ENCODE measurements at places on chromosomes 6 and 20.

GRCh38 chr6:84027340-84028181 lies 6.0 kb upstream of the MRAP2 start:
- DNase-seq: no peak

GRCh38 chr6:27053738-27054137 lies 193.8 kb upstream of the PRSS16 start:
- DNase-seq: no peak

- no peak for DNase-seq
These were observed 336.4 kb upstream of the OPRM1 start for GRCh38 chr6:153702671-153703070.

DNA sequence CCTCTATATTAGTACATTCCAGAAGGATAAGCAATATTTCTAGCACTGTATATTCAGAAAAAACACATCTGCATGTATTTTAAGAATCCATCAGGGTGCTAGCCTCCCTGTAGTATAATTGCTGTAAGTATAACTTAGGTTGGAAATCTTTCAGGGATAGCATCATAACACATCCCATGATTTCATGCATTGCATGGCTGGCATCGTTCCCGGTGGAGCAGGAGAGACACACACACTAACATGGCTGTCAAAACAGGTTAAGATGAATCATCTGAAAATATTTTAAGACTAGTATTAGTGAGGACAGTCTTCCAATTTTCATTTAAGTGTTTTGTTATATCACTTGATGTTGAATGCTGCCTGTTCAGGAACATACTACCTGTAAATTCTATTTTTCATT lies 32.1 kb upstream of the CENPW start:
- DNase-seq: no peak

DNA sequence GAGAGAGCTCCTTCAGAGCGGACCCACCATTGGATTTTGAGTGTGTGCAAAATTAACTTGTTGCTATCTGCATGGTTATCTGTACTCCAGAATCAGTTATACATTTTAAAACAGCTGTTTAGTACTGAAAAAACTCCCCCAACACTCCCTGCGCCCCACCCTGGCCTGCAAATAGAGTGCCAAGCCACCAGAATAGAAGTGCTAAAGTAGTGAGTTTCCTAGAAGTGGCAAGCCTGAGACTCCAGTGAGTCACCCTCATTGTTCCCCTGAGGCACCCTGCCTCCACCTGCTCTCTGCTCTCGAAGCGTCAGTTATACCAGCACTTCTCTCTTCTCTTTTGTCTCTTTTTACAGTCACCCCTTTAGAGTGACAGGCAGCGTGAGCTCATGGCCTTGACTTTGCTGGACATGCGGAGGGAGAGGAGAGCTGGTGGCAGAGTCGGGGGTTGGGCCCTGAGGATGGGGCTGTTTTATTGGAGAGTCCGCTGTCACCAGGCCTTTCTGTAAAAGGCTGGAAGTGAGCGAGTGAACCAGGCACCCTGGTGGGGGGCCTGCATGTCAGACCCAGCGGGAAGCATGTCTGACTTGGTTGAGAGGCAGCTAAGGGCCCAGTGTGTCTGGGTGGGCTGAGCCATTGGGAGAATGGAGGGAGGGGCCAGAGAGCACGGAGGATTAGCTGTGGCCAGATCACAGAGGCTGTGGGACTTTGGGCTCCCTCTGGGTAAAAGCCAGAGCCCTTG lies 10.4 kb downstream of the IGF2R start:
- DNase-seq: no peak

- DNase-seq: no peak
These were observed 160.0 kb downstream of the PDE7B start for GRCh38 chr6:136011475-136011874.

DNA sequence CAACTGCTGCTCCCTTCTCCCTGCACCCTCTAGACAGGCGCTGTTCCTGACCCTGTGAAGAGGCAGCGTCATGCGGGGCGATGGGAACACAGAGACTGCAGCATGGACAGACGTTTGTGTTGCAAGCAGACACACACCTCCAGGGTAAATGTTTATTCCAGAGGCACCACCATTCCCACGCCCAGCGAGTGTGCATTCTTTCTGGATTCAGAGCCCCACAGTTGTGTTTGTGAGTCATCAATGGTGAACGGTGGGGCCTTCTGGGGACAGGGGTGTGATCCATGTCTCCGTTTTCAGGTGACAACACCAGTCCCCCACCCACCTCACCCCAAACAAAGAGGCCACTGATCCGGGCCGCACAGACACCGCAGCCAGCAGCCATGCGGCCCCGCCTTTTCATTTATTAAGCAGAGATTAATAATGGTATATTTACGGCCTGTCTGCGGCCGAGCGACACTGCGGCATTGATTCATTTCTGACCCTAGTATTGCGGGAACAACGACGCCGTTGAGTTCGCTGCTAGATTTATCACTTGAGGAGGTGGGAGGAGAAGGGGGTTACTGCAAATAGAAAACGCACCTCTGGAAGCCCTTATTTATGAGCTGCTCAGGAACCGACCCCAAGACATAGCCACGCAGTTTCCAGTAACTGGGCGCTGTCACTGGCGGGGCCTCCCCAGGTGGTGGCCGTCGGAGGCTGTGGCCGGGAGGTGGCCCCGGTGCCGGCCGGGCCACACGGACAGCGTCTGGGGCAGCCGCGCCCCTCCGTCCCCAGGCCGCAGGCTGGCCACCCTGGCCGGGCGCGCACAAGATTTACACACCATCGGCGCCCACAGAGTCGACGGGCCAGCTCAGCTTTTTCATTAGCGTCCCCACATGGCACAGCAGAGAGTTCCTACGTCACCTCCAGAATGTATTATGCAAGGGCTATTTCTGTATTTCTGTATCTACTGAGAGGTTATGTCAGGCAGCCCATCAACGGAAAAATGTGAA lies 367.6 kb downstream of the THBS2 start:
- DNase-seq: no peak

GRCh38 chr6:136412410-136412809 lies 122.8 kb upstream of the BCLAF1 start:
- DNase-seq: no peak

GRCh38 chr6:76275746-76276145 lies 203.3 kb upstream of the IMPG1 start:
- no peak for DNase-seq

DNA sequence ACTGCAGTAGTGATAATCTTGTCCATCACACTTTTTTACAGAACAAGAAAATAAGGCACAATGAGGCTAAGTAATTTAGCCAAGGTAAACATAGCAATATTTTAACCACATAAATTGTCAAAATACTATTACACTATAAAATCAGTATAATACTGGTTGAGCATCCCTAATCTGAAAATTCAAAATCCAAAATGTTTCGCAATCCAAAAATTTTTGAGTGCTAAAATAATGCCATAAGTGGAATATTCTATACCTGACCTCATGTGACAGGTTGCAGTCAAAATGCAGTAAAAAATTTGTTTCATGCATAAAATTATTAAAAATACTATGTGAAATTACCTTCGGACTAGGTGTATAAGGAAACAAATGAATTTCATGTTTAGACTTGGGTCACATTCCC lies 101.5 kb downstream of the PDSS2 start:
- no peak for DNase-seq

DNA sequence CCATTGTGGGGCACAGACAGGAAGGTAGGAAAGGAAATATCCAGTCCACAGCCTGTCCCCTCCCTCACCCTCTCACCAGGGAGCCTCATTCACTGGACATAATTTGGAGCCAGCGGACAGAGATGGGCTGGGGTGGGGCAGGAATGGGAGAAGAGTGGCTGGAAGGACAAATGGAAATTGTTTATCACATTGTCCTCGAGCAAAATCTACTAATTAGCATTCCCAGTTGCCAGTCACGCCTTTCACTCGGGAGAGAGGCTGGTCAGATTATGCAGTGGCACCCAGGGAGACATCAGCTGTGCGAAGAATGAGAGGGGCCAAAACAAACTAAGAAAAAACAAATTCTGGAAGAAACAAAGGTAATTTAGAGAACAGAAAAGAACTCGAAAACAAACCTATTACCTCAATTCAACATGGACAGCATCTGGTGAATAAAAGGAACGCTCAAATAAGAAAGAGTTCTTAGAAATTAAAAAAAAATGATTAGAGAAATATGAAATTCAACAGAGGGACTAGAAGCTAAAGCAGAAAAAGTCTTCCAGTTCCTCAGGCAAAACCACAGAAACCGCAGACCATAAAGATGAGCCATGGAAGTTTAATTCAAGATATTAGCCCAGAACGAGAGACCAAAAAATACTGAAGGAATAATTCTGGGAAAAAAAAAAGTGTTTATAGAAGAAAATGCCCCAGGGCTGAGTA lies 108.5 kb upstream of the RALGAPA2 start:
- DNase-seq: no peak

DNA sequence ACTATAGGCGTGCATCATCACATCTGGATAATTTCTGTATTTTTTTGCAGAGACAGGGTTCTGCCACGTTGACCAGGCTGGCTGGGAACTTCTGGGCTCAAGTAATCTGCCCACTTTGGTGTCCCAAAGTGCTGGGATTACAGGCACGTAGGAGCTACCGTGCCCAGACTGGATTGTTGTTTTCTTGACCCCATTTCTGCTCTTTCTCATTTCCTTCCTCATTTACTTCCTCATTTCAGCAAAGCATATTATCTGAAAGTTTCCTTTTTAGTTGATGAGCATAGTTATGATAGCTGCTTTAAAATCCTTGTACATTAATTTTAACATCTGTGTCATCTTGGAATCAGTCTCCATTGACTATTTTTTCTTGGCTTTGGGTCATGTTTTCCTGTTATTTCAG lies 301.0 kb upstream of the RUNX2 start:
- no peak for DNase-seq

DNA sequence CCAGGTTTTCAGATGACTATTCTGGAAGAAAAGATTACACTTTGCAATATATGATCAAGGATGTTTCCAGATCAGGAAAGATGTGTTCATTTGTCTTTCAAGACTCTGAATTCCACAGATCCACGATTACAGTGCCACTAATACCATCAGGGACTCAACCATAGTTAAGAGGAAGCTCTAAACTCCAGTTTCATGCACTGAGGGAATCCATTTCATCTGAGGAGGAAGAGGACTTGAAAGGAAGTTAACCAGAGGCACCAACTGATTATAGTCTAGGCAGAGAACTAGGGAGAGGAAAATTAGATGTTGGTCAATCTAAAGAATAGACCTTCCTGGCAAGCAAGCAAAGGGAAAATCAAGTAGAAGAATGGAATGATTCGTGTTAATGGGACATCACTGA lies 218.3 kb upstream of the PRDM1 start:
- no peak for DNase-seq

DNA sequence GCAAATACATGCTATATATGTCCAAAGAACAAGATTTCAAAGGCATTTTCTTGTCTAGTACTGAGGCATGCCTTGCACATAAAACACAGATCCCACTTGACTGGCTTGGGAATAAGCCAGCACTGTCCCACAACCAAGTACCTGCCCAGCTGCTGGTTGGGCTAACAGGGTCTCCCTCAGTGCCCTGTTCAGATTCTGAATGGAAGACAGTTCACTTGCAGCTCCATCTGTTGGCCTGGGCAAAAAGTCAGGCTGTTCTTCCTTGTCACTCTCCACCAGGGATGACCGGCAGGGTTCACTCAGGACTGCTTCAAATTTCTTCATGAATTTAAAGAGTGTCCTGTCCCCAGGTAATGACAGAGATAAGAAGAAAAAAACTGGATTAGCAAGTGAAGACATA lies 44.4 kb upstream of the LYRM2 start:
- DNase-seq: no peak

DNA sequence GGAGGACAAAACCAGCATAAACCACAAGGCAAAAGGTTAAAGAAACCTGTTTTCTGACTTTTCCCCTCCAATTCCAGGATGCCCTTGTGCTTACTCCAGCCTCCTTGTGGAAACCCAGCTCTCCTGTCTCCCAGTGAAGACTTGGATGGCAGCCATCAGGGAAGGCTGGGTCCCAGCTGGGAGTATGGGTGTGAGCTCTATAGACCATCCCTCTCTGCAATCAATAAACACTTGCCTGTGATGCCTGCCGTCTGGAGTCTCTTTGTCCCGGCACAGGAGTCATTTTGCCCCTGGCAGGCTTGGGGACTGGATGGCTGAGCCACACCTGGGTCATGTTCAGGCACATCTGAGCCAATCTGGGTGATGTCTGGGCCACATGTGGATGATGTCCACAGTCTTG lies 26.6 kb downstream of the BPIFB1 start:
- no peak for DNase-seq

- DNase-seq: no peak
These were observed 89.2 kb upstream of the ARID1B start for GRCh38 chr6:156687789-156688619.

DNA sequence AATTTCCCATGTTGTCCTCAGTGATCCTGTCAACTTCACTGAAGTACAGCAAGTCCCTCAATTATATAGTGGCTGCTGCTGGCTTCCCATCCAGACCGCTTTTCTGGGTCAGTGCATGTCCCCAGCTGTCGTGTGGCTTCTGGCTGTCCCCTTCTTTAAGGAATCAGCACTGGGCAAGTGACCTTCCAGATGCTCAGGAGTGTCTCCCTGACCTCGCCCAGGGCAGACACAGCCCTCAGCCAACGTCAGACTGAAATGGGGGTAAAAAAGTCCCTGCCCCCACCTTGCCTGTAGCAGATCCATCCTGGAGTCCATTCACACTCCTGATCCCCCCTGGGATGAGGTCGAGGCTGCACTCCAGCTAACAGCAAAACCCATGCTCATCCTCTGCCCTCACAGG lies 23.7 kb downstream of the OVOL2 start:
- no peak for DNase-seq

GRCh38 chr20:59291740-59292383 lies 8.5 kb upstream of the EDN3 start:
- no peak for DNase-seq

DNA sequence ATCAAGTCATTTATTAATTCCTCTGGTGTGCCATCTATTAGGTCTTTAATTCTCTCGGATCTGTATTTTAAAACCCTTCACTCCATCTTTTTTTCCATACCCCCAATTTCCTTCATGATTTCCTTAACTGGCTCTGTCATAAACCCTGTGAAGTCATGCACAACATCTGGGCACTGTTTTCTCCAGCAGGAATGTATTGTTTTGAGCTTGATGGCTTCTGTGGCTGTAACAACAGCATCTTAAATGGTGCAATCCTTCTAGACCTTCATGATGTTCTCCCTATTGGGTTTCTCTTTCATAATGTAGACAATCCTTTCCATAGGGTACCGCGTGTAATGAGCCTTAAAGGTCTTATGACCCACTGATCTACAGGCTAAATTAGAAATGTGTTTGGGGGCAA lies 29.0 kb downstream of the CDK19 start:
- DNase-seq: no peak

- no peak for DNase-seq
These were observed 67.7 kb upstream of the SPTLC3 start for GRCh38 chr20:12941025-12941424.

DNA sequence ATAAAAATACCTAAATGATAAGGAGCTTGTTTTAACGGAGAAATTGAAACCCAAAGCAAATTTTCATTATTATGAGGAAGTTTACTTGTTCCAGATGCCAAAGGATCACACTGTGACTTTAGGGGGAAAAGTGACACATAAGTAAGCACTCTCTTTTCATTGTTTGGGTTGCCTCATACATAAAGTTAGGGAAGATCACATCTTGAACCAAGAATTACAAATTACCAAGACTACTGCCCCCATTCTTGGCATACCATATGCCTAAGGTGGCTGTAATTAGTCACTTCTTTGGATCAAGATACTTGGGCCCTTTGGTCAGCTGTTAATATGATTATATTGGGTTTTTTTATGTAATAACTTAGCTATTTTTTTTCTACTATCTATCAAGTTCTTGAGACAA lies 269.0 kb downstream of the COL12A1 start:
- DNase-seq: no peak

- no peak for DNase-seq
These were observed 309.3 kb upstream of the CDYL start for GRCh38 chr6:4466769-4467480.
